Dorsolateral prefrontal cortex (tissue), 122 donors: ENCODE measurements at places on chromosomes 4 and X. TPM values are rescaled to one million over a fixed set of nuclear protein-coding genes. Genes with fewer than 3 reads are reported as not detected.

The VCX gene
- total RNA-seq = not detected

The AMELX gene
- not detected for total RNA-seq

The SHOX gene
- total RNA-seq = not detected

The SLITRK4 gene
- 45.1 TPM for total RNA-seq

The AFM gene
- not detected for total RNA-seq

The CLTRN gene
- 1.4 TPM for total RNA-seq

The WDR17 gene
- 60.9 TPM for total RNA-seq

The RHOXF1 gene
- 1.3 TPM for total RNA-seq

The MSANTD1 gene
- total RNA-seq = 7.3 TPM

The USP17L10 gene
- not detected for total RNA-seq

The TAF7L gene
- 0.33 TPM for total RNA-seq

The KCNE5 gene
- total RNA-seq = 0.92 TPM

The MAGEA9B gene
- not detected for total RNA-seq
